ENCODE measurements at places on chromosomes 5 and 9.
A peak's percentile ranks its signal among the peaks of the same experiment; 100 is the strongest.

DNA sequence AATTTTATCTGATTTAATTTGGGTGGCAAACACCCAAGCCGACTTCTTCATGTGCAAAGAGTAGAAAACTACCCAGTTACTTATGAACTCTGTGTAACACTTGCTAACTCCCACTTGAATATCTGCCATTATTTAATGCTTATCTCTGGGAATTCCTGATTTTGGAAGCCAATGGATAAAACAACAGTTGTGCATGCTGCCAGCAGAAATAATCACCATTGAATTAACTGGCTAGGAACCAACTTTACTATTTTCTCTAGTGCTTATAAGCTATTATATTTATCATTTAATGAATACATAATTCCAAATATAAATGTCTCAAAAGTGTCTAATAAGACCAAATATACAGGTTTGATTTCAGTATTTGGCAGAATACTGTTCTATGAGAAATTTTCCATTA lies 85.7 kb downstream of the IZUMO3 start:
- DNase-seq, result no peak

DNA sequence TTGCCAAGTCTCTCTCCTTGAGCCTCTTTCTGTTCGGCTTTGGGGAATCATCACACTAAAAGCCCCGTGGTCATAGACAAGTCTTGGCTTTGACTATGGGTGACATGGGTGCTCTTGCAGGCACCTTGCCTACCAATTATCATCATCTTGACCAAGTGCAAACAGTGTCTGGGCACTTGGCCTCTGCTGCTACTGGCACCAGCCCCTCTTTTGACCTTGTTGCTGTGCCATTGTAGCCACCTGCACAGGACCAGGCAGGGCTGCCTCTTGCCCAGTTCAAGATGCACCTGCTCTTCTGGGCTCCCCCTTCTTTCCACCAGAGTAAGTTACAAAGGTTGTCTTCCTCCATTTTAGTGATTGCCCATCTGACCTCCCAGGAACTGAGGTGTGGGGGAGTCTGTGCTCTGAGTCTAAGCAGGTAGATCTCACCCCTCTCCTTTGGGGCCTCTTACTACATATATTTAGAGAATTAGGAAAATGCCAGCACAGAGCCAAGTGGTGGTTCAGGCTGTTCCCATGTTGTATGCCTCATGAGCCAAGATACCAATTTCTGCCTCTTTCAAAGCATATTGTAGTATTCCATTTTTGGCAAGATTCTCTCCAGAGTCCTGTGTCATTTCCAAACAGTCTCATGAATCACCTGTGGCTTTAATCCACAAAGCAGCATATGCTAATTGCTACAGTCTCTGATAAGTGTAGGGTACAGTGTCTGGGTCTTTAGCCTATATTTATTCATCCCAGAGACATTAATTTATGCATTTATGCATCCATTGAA lies 142.9 kb upstream of the DAP start:
- DNase-seq, result no peak

- no peak for DNase-seq
Measured at GRCh38 chr5:40623480-40624420, 56.0 kb upstream of the PTGER4 start.

DNA sequence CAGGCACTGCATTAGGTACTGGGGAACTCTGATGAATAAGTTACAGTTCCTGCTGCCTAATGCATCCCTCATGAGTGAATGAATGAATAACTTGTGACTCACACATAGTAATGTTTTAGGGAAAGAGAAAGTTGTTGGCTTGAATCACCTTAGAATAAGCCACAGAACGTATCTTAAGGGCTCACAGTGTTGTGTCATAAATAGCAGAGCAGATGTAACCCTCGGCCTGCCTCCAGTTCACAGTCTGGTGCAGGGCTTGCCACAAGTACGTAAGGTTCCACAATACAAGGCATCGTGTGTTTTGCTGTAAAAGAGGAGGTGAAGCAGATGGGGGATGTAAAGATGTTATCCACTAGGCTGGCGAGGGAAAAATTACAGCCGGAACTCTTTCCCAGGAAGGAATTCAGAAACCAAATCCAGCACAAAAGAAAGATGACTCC lies 218.7 kb downstream of the TRPM3 start:
- DNase-seq, result peak; percentile 98

- DNase-seq, result no peak
Measured at GRCh38 chr9:130182381-130182909, 10.2 kb downstream of the NCS1 start.

GRCh38 chr9:117435630-117436261 lies 20.9 kb upstream of the ASTN2 start:
- DNase-seq, result no peak

DNA sequence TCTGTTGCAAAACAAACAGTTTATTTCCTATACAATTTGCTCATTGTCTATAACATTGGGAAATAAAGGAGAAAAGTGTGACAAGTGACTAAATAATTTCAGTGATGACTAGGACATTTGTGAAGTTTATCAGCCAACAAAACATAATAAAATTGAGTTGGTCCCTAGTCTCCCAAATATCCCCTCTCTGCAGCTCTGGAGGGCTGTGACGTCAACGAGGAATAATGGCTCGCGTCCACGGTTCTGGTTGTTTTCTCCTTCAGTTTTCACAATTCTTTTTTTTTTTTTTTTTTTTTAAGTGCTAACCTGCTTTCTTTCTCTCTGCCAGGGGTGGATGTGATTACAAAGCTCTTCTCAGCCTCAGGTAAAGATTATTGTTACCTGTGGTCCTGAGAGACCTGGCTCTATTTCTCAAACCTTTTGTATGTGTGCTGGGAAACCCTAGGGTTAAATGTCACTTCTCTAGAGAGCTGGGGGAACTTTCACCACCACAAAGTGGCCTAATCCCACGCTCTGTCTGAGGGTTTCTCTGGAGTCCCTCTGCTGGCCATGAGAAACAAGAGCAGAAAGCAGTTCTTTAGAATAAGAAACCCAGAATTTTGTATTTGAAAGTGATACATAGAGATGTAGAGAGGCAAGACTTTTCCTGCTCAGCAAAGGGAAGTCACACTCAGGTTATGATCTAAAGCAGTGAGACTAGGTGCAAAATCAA lies 36.2 kb upstream of the ANKRD55 start:
- no peak for DNase-seq

- no peak for DNase-seq
Measured at GRCh38 chr9:76798527-76798926, 34.3 kb downstream of the PCA3 start.

DNA sequence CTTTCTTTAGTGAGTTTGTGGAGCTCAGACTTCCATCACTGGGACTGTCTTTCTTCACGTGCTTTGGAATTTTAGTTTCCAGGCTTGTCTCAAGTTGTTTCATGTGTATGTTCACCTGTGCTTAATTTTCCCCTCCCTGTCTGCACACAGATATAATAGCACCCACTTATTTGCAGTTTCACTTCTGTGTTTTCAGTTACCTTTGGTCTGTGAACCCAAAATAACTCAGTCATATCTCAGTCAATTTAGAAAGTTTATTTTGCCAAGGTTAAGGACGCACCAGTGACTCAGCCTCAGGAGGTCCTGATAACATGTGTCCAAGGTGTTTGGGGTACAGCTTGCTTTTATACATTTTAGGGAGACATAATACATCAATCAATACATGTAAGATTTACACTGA lies 330.4 kb downstream of the ICE1 start:
- no peak for DNase-seq

GRCh38 chr5:168691891-168692290 lies 112.7 kb upstream of the PANK3 start:
- no peak for DNase-seq

GRCh38 chr5:174571662-174572397 lies 152.6 kb upstream of the MSX2 start:
- DNase-seq, result peak; percentile 82

DNA sequence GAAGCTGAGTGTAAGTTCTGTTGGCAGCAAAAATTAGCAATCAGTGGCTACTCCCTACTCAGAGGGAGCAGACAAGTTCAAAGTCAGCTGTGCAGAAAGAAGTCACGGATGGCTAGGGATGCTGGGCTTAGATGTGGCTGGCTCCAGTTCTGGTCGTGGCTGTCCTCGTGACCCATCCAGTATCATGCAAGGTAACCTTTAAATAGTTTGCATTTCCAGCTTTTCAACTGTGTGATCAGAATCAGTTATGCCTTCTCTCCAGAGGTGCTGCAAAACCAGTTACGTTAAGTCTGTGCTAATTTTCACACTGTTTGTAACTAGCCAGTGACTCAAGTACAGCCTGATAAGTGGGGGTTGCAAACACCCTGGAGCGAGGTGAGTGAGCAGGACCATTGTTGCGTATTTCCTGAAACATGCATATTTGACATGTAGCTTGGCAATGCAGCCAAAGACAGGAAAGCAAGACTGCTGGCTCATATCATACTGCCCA lies 302.4 kb downstream of the ATPSCKMT start:
- no peak for DNase-seq

DNA sequence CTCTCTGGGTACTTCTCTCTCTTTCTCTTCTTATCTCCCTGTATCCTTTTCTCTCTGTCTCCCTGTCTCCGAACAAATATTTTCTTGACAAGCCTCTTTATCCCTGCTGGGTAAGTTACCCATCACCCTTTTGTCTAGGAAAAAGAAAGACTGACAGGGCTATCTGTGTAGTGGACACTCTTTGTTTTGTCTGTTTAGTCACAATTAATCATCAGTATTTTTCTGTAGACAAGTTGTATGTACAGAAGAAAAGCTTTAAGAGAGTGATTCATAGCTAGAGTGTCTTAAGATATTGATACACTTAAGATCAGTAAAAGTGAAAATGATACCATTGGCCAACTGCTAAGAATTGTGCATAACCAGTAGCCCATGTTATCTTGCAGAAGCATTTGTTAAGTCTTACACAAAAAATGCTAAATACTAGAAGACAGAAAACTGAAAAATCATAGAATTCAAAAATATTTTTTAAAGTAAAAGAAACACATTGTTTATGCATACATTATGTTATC lies 1043.8 kb upstream of the EDIL3 start:
- DNase-seq, result no peak

DNA sequence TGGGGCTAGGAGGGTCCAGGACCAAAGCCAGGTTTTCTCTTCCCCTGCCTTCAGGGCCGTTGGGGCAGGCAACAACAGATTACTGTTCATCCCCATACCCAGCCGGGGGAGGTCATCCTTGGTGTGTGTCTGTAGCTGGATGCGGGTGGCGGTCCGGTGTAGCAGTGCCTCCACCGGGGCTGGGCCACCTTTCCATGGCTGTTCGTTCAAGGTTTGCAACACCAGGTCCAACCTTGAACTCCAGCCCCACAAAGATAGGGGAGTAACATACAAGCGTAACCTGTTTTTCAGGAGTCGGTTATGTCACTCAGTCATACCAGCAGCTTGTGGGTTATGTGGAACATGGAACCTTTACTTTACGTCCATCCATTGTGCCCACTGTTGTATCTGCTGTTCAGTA lies 58.5 kb upstream of the FAM120A start:
- DNase-seq, result no peak

DNA sequence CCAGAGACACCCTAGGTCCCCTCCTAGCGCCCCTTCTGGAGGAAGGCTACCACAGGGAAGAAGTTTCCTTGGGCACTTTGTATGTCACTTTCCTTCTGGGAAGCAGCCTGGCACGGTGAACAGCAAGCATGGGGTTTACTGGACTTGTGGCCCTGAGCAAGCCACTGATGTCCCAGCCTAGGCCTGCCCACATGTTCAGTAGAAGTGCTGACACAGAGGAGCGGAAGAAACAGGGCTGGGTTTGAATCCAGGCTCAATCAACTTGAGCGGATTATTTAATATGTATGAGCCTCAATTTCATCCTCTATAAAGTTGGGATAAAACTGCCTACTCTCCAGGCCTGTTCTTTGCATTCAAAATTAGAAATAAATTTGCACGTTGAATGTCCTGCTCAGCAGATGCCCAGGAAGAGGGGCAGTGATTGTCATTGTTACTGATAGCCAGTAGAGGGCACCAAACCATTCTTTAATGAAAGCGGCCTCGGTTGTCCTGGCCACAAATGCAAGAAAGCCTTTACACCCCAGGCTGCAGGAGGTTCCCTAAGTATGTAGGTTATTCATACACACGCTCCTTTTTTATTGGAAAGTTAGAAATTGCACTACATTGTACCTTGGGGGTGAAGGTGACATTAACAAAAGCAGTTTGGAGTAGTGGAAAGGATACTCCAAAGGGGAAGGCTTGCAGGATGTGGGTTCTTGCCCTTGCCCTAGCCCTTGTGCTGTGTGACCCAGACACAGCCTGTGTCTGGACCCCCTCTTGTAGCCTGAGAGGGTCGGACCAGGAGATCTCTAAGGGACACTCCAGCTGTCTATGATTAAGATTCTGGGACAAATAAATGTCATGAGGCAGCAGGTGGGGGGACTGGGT lies 13.4 kb upstream of the XPA start:
- DNase-seq, result no peak

- DNase-seq, result no peak
Measured at GRCh38 chr9:35713578-35713977, 18.4 kb downstream of the TLN1 start.

DNA sequence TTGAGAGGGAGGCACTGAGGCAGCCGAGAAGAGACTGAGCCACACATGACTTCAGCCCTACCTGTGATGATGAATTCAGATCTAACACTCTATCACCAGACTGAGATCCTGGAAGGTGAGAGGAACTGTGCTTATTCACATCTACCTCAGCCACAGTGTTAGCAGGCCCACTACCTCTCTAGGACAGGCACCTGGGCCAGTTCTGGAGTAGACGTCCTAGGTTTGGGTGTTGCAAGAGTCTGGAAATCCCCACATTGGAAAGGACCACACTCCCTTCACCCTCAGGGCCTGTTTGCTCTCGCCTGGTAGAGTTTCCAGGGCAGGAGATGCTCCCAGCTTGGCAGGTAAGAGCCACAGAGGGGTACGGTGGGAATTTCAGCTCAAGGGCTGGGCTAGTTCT lies 113.8 kb upstream of the CCL21 start:
- no peak for DNase-seq

DNA sequence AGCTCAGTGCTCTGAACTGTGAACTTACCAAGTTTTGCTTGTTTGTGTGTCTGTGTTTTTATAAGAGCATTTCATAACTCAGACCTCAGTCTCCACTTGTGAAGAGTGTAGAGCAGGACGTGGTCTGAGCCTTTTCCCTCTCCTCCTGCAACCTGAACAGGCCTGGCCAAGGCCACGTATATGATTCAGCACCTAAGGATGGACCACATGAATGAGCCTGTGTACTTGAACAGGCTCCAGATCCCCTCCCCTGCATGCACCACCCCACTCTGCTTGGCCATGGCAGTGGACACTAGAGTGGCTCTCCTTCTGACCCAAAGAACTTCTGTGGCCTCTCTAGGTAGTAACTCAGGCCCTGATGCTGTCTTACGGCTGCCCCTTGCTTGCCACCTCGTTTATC lies 125.9 kb upstream of the FSTL4 start:
- no peak for DNase-seq
